ENCODE measurements at places on chromosomes 13 and 19.

DNA sequence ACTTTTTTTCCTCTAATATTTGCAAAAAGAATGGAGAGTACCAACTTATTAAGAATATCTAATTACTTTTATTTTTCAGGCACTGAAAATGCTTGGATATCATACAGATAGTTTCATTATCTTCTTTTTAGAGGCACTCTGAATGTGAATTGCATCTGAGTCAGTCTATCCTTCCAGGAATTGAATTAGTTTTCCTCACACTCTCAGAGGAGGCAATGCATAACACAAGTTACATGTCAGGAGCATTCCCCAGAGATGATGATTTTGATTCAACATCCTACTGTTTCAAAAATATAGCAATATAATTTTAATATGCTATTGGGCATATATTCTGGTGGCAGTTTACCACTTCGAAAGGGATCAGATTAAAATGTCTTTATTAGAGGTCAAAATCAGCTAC is 1315.4 kb downstream of the PCDH9 start:
- DNase-seq = peak; percentile 85

GRCh38 chr13:110433014-110433413 is 125.9 kb downstream of the COL4A2 start:
- peak; percentile 38 for DNase-seq

- no peak for DNase-seq
Measured at GRCh38 chr19:7729211-7729610, 2.7 kb downstream of the CLEC4G start.

DNA sequence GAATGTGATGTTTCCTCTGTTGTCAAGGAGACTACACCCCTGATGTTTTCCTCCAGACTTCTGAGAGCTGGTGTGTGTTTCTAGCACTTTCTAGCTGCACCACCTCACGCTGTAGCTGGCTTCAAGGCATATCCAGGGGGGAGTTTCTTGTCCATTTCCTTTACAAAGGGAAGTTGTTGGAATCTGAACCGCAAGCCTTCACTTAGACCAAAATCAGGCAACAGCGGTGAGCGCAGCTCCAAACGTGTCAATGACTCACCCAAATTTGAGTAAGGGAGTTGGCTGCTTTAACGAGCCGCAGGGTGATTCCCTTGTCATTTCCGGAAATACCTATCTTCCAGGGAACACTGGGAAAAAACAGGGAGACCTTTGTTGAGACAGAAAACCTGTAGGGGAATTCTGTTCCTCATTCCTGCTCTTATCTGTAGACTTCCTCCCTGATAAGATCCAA is 2.5 kb downstream of the LDLR start:
- DNase-seq = peak; percentile 91

- DNase-seq = peak; percentile 31
Measured at GRCh38 chr13:23871616-23872220, 17.5 kb downstream of the MIPEP start.

- DNase-seq = no peak
Measured at GRCh38 chr19:29683009-29683408, 17.7 kb downstream of the PLEKHF1 start.

DNA sequence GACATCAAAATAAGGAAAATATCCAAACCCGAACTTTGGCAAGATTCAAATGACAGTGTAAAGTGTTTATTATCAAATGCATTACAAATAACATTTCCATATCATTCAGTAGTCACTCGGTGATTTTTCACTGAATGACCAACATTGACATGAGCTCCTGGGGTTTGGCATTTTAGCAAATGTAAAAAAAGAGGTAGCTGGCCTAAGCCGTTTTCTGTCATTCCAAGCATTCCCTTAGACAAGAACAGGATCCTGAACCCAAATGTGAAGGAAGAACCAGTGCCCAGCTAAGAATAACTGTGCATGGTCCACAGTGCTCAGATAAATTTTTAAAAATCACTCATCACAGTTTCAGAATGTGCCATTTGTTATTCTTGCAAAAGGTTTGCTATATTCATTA is 327.9 kb downstream of the GPC6 start:
- no peak for DNase-seq

GRCh38 chr19:2483084-2483483 is 7.2 kb downstream of the GADD45B start:
- no peak for DNase-seq

- DNase-seq = no peak
Measured at GRCh38 chr19:46155237-46155636, 7.2 kb downstream of the IGFL2 start.

DNA sequence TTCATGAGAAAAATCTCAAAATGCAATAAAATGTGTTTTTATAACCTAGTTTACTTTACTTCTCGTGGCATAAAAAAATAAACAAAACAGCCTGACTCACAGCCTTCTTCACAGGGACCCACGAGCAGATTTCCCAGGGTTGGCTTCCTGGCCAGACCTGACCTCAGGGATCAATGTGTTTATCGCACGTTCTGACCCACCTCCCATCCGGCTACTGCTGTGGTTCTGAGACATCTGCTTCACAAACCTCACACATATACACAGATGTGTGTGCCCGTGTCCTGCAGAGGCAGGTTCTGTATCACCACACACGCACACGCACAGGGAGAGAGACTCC is 118.3 kb downstream of the COL4A2 start:
- DNase-seq = peak; percentile 96

GRCh38 chr13:111122056-111122455 is 6.9 kb downstream of the ARHGEF7 start:
- DNase-seq = peak; percentile 5

DNA sequence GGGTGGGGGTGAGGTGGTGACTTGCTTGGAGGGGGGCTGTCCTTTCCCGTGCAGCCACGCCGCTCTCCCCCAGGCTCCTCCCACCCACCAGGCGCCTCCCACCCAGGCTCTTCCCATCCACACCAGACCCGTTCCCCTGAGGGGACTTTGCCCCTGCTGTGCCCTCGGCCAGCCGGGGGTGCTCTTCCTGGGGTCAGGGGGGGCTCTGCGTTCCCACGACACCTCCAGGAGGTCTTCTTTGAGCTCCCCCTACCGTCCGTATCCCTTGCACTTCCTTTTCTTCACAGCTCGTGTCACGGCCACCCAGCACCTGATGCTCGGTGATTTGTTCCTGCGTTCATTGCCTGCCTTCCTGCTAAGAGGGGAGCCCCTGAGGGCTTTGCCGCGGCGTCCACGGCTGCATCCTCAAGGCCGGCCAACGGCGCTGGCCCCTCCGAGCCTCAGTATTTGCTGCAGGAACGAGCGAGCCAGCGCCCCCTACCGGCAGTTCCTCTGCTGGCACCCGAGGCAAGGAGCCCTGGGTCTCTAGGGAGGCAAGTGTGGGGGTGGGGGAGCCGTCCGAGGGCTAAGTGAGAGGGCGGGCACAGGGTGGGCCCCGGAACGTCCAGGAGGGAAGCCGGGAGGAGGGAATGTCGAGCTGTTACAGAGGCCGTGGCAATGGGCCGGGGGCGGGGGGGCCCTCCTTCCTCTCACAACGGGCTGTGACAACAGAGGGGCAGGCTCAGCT is 11.8 kb downstream of the LRRC4B start:
- peak; percentile 53 for DNase-seq

Measured in iris pigment epithelial cell (primary cell).